ENCODE measurements at places on chromosomes 2 and 18. TPM values are rescaled to one million over a fixed set of nuclear protein-coding genes. Genes with fewer than 3 reads are reported as not detected.

The DYNAP gene
- total RNA-seq: not detected

- no peak for DNase-seq
Measured at GRCh38 chr2:189076572-189076971, 102.4 kb downstream of the COL3A1 start.

- no peak for DNase-seq
Measured at GRCh38 chr2:220334210-220334609, 706.8 kb downstream of the SLC4A3 start.

DNA sequence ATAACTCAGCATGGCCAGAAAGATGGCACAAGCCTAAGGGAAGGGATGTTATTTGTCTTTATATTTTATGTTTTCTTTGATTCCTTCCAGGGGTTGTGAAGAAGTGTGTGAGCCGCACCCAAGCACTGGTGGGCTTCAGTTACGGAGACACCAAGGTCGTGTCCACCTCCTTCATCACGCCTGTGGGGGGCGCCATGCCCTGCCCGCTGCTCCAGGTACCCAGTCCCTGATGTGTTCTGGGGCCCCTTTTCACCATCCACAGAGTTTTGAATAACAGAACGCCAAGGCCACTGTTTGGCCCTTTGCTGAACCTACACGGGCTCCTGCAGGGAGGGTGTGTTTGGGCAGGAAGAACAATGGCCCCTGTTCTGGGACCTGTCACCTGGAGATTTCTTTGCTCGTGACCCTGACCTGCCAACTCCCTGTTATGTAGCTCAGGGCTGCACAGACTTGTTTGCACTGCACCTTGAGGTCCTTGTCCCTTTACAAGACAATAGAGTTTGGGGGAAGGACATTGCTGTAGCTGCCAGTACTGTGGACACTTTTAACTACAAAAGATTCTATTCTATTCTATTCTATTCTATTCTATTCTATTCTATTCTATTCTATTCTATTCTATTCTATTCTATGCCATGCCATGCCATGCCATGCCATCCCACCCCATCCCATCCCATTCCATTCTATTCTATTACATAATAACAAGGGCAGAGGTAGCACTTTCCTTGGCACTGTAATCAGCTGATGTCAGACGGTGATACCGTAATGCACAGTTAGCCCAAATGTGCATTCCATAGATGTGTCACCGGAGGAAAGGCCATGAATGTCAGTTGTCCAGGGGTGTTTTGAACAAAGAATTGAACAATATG, 48.2 kb upstream of the CNGA3 start:
- peak; percentile 92 for DNase-seq
